Lung (tissue), 17 donors: ENCODE measurements at places on chromosomes 3 and 15. TPM values are rescaled to one million over a fixed set of nuclear protein-coding genes. Genes with fewer than 3 reads are reported as not detected.

DNA sequence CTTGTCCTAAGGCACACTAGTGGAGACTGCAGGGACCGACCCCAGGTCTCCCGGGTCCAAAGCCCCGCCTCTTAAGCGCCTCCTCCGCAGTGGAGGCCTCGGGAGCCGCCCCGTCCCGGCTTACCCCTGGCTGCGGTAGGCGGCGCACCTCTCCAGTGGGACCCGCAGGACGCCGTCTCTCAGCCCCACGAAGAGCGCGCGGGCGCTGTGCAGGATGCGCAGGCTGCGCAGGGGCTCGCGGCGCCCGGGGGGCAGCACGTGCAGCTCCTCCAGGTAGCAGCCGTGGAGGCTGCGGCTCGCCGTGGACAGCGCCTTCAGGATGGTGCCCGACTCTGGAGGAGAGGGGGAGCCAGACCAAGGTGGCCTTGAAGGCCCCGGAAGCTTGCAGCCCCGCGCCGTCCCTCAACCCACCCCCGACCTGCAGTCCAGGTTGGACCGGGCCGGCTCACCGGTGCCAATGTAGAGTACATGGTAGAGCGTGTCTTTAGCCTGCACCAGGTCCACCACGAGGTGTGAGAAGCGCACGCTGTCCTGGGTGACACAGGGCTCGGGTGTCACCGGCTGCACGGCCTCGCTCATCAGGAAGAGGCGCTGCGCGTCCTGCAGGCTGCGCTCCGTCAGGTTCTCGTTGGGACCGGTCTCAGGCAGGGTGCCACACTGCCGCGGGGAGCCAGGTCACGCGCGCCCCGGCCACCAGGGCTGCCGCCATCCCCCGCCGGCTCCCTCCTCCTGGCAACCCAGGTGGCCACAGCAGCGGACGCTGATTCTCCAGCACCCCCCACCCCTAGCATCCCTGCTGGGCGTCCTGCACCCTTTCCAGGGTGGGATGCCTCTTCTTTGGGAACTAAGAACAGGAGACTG lies 105.5 kb downstream of the SEMA5B start:
- H3K36me3 ChIP-seq: peaks cover 1% of the 10 kb centered on the region
- no peak overlapping the region for H3K4me3 ChIP-seq
- no peaks in the 10 kb centered on the region for H3K4me1 ChIP-seq
- no peak for DNase-seq

DNA sequence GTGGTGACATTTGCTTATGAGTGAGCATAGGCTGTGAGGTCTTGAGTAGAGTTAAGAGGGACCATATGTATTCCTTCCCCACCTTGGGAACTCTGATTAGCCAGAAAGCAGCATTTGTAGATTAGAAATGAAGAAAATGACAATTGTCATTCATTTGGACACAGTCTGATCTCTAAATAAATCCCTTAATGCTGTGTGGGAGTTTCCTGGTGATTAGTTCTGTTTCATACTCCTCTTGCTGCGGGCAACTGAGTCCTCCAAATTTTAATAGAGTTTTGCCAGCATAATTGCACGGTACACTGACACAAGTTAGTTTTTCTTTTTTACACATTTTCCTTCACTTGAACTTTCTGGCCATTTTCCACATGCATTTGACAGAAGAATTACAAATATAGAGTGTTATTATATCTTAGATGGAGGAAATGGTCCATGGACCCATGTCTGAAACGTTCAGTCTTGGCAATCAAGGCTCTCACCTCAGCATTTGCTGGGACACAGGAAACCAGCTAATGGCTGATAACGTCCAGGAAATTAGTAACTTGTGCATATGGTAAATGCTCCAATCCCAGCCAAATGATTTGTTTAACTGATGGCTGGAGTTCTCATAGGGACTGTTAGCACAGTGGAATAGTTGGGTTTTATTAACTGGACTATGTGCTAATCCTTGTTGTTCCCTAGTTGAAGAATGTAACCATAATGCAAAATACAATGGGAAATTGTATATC lies 321.2 kb downstream of the RBMS3 start:
- H3K36me3 ChIP-seq: no peaks in the 10 kb centered on the region
- no peak overlapping the region for H3K4me3 ChIP-seq
- no peak for DNase-seq
- no peaks in the 10 kb centered on the region for H3K27me3 ChIP-seq
- H3K4me1 ChIP-seq: no peaks in the 10 kb centered on the region

DNA sequence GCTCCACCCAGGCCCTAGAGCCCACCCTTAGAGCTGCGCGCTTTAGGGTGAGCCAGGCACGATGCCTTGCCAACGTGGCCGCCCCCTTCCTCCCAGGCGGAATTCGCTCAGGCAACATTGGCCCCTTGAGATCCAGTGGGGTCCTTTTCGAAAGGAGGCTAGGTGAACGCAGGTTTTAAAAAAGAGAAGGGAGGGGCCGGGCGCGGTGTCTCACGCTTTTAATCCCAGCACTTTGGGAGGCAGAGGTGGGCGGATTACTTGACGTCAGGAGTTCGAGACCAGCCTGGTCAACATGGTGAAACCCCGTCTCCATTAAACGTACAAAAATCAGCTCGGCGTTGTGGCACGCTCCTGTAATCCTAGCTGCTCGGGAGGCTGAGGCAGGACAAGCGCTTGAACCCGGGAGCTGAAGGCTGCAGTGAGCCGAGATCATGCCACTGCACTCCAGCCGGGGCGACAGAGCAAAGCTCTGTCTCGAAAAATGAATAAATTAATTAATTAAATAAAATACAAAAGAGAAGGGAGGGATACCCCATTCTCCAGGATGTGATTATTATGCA lies 984 bp upstream of the RPP25 start:
- no peaks in the 10 kb centered on the region for H3K4me1 ChIP-seq
- peak overlapping the region; percentile 46 for H3K4me3 ChIP-seq
- no peak for DNase-seq
- H3K36me3 ChIP-seq: no peaks in the 10 kb centered on the region
- peak overlapping the region; percentile 33 for H3K27ac ChIP-seq

DNA sequence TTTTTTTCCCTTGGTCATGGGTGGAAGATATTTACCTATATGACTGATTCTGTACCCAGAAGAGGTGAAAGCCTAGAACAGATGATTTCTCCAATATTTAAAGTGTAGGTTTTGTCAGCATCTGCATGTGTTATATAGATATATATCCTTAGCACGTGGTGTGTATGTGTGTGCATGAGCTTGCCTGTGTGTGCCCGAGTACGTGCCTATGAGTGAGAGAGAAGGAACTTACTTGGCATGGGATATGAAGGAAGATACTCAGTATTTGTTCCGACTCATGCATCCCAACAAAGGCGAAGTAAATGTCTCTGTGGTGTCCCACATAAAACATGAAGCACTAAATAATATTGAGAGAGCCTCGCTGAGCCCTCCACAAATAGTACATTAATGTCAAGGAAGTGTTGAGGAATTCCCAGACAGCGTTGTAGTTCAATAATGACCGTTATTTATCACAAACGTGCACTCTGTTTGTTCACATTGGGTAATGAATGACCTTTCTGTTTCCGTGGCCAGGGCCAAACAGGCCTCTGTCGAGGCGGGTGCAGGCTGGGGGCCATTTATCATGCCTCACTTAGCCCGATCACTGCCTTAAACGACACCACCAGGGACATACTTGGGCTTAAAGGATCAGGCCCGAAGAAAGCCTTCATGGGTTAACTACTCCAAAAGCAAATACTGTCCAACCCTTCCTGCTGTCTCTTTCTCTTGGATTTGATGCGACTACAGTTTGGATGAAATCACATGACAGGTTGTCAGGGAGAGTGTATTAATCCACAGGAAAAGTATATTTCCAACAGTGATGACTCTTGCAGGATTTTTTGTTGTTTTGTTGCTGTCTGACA lies 267.7 kb downstream of the PTPRG start:
- no peak overlapping the region for H3K27ac ChIP-seq
- no peaks in the 10 kb centered on the region for H3K36me3 ChIP-seq
- no peak for DNase-seq
- H3K4me1 ChIP-seq: peaks cover 2% of the 10 kb centered on the region
- H3K27me3 ChIP-seq: no peaks in the 10 kb centered on the region

DNA sequence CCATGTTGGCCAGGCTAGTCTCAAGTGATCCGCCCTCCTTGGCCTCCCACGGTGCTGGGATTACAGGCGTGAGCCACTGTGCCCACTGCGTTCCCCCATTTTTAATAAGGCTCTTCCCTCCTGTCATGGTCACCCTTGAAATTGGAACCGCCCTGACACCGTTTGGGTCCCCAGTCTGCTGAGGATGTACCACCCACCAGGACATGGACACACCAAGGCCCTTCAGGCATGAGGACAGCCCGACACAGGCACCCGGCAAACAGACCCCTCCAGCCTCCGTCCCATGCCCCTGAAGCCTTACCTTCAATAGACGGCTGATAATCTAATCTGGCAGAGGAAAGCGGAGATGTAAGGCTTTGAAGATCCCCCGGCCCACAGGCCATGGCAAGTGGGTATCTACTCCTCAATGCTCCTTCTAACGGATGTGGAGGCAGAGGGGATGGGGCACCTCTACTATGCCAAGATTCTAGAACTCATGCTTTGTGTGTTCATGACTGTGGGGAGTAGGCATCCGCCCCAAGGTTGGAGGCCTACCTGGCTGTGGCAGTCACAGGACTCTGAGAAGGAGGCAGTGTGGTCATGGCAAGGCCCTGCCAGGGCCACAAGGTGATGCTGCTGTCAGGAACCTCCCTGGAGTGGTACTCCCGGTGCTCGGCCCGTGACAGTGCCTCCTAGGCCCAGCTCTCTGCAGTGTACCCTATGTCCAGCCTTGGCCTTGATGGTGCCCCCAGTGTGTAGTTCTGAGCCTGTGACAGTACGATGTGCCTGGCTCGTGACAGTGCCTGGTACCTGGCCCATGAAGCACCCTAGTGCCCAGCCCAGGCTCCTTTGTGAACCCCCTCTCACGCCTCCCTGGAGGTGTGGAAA lies 18.6 kb upstream of the PRSS50 start:
- no peak overlapping the region for H3K27ac ChIP-seq
- DNase-seq: no peak
- no peaks in the 10 kb centered on the region for H3K36me3 ChIP-seq
- no peaks in the 10 kb centered on the region for H3K27me3 ChIP-seq
- no peak overlapping the region for H3K4me3 ChIP-seq

GRCh38 chr3:112114576-112115160 lies 18.4 kb downstream of the GCSAM start:
- DNase-seq: no peak
- H3K27ac ChIP-seq: no peak overlapping the region

DNA sequence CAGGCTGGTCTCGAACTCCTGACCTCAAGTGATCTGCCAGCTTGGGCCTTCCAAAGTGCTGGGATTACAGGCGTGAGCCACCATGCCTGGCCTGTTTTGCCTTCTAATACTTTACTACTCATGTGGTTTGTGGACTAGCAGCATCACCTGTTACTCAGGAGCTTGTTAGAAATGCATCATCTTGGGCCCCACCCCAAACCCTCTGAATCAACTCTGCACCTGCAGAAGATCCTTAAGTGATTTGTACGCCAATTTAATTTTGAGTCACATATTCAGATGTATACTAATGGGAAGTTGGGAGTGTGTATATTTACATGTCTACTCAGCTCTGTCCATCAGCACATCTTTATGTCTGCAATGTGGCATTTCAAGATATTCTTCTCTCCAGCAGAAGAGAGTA lies 6.1 kb downstream of the TBC1D21 start:
- H3K36me3 ChIP-seq: no peaks in the 10 kb centered on the region
- H3K27ac ChIP-seq: no peak overlapping the region
- no peaks in the 10 kb centered on the region for H3K27me3 ChIP-seq
- DNase-seq: no peak
- no peak overlapping the region for H3K4me3 ChIP-seq
- H3K4me1 ChIP-seq: no peaks in the 10 kb centered on the region

- H3K4me3 ChIP-seq: no peak overlapping the region
- no peak for DNase-seq
- peaks cover 10% of the 10 kb centered on the region for H3K4me1 ChIP-seq
- no peaks in the 10 kb centered on the region for H3K36me3 ChIP-seq
- peak overlapping the region; percentile 26 for H3K27ac ChIP-seq
These were observed 2.4 kb downstream of the SLCO3A1 start for GRCh38 chr15:91855684-91856489.

- no peak overlapping the region for H3K4me3 ChIP-seq
- H3K27me3 ChIP-seq: peaks cover 18% of the 10 kb centered on the region
- H3K36me3 ChIP-seq: no peaks in the 10 kb centered on the region
- no peaks in the 10 kb centered on the region for H3K4me1 ChIP-seq
- DNase-seq: no peak
- H3K27ac ChIP-seq: no peak overlapping the region
These were observed 16.6 kb downstream of the FOXB1 start for GRCh38 chr15:60020736-60021135.

DNA sequence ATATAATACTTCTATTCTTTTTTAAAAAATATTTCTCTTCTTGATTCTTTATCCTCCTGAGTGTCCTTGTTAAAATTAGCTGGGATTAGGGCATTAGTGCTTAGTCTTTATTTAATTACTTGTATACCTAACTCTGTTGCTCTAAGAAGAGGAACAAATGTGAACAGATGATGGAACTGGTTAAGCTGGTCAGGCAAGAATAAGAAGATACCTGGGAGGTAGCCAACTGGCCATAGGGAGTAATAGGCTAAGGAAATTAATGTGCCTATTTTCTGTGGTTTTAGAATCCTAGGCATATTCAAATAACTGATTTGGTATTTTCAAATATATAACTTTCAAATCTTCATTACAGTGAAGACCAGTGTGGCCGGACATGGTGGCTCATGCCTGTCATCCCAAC lies 54.4 kb downstream of the EIF3J start:
- no peak overlapping the region for H3K4me3 ChIP-seq
- no peak overlapping the region for H3K27ac ChIP-seq
- peaks cover 62% of the 10 kb centered on the region for H3K36me3 ChIP-seq

DNA sequence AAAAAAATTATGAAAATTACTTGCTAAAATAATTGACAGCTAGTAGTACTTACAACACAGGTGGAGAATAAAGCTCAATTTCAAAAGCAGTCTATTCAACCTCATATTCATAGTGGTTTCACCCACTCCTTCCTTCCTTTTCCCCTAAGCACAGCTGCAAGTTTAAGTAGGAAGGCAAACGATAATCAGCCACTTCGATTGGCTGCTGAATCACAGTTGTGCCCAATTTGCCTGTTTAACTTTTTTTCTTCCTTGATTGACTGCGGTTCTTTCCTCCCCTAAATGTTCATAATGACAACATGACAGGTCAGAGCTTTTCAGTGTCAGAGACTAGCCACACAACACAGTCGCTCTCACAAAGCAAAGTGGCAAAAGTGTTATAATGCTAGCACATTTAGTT lies 468.0 kb upstream of the GBE1 start:
- no peak overlapping the region for H3K27ac ChIP-seq

DNA sequence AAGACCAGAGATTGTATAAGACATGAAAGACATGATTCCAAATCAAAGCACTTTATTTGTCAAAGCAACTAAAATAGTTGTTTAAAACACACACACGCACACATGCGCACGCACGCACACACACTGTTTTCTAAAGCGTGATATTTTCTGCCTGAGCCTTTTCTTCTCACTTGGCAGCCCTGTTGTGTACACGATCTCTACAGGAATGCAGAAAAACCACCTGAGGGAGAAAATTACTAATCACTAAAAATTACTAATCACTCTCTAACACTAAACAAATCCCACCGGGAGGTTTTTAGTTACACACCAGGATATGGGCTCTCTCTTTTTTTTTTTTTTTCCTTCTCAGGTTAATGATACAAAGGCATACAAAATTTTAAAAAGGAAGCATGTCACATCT lies 160.1 kb upstream of the ATP11B start:
- no peaks in the 10 kb centered on the region for H3K27me3 ChIP-seq
- H3K4me1 ChIP-seq: no peaks in the 10 kb centered on the region
- H3K4me3 ChIP-seq: no peak overlapping the region
- H3K36me3 ChIP-seq: no peaks in the 10 kb centered on the region

- H3K27me3 ChIP-seq: no peaks in the 10 kb centered on the region
- H3K4me3 ChIP-seq: no peak overlapping the region
- H3K4me1 ChIP-seq: no peaks in the 10 kb centered on the region
- no peak for DNase-seq
These were observed 27.7 kb downstream of the SCG3 start for GRCh38 chr15:51709031-51709430.

The THBS1 gene
- 174 TPM for total RNA-seq

The SPINK8 gene
- not detected for total RNA-seq

The TLR9 gene
- 1.1 TPM for total RNA-seq

The HRG gene
- 0.15 TPM for total RNA-seq
